ENCODE measurements at places on chromosomes 6 and 20.

GRCh38 chr20:46142124-46142523, 24.0 kb downstream of the CD40 start:
- DNase-seq, result no peak

- DNase-seq, result no peak
Measured at GRCh38 chr6:16719488-16719887, 41.8 kb downstream of the ATXN1 start.

GRCh38 chr6:137486416-137486815, 7.8 kb downstream of the OLIG3 start:
- no peak for DNase-seq

DNA sequence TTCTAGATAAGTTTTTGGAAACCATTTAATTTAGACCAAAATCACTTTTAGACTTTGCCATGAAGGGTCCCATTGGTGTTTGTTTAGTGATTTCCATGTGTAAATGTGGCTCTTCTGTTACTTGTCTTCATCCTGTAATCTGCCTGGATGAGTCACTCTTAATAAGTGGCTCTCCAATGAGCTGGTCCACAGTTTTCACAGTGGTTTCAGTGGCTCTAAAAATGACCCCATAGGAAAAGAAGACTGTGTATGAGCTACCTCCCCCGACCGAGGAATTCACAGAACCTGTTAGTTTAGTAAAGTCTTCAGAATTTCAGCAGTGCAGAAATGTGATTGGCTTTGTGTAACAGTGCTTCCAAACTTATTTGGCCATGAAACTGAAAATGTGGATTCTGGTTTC, 492.0 kb upstream of the MARCKS start:
- no peak for DNase-seq

- no peak for DNase-seq
Measured at GRCh38 chr6:89216411-89216810, 747 bp downstream of the GABRR1 start.

GRCh38 chr20:53559816-53560215, 33.8 kb downstream of the ZNF217 start:
- no peak for DNase-seq

DNA sequence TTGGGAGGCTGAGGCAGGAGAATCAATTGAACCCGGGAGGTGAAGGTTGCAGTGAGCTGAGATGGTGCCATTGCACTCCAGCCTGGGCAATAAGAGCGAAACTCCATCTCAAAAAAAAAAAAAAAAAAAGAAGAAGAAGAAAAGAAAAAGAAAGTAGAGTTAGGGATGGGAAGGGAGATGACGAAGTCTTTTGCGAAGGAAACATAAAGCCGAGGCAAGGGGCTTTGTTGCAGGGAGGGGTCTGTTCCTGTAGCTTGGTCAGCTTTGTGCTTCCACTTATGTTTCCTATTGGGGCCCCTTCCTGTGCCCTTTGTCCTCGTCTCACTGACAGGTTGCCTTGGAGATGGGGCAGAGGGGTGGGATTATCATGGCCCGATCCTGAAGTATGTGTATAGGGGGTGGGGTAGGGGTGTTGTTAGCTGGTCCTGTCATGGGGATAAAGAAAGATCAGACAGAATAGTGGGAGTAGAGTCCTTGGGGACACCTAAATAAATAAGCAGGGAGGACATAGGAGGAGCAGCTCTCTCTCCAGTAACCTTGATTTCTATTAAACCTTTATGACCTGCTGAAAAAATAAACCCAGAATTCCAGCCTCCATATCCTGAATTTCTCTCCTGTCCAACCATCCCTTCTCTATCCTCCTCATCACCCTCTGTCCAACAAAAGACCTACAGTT, 1.1 kb upstream of the CLIC1 start:
- DNase-seq, result no peak

GRCh38 chr6:167157414-167157813, 366 bp downstream of the GPR31 start:
- no peak for DNase-seq

DNA sequence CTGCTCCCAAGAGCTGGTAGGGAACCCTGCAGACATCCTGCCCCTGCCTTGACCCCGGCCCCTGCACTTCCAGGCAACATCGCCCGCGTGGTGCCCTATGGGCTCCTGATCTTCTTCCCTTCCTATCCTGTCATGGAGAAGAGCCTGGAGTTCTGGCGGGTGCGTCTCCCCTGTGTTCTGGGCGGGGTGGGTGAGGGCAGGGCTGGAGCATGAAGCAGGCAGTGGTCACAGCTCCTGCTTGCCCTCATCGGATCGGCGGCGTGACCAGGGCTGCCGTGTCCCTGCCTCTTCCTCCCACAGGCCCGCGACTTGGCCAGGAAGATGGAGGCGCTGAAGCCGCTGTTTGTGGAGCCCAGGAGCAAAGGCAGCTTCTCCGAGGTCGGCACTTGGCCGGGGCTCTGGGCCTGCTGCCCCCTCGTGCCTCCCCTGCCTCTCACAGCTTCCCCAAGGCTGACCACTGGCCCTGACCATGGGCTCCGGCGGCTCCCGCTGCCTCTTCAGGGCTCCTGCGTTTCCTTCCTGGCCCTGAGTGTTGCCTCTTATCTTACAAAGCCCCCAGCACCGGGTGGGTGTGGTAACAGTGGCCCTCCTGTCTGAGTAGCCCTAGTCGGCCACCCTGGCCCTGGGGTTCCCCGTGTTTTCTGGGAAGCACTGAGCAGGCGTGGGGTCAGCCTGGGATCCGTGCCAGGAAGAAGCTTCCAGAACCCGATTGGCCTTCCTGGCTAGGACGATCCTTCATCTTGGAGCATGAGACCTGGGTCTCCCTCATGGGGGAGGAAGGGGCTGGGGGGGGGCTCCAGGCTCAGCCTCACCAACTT, 8.0 kb upstream of the TNFRSF6B start:
- no peak for DNase-seq

GRCh38 chr20:57559658-57560553, 1.0 kb upstream of the PCK1 start:
- no peak for DNase-seq

GRCh38 chr6:150032598-150032997, 7.3 kb upstream of the RAET1L start:
- no peak for DNase-seq

DNA sequence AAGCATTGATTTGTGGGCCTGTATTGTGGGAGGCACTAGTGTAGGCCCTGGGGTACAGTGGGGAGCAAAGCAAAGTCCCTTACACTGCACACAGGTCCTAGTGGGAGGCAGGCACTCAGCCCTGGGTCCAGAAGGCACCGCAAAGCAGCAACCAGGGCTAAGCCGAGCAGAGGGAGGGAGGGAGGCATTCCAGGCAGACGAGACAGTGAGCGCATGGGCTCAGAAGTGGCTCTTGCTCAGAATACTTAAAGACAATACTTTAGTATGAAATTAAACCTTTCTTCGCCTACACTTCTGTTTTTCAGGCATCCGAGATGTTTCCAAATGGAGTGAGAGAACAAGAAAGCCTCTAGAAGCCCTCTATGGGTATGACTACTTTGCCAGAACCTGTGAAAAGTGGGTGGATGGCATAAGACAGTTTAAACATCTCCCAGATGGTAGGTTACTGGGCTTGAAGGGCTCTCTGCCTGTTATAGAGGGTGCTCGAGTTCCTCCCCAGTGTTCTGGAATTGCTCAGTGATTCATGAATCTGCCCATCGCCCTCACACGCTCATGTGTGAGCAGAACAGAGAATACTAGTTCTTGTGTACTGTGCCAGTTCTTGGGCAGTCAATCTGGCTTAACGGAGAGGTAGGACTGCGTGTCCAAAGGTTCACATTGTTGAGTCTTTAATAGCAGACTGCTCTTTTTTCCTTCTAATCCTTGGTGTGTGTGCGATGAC, 18.7 kb downstream of the BPHL start:
- no peak for DNase-seq

DNA sequence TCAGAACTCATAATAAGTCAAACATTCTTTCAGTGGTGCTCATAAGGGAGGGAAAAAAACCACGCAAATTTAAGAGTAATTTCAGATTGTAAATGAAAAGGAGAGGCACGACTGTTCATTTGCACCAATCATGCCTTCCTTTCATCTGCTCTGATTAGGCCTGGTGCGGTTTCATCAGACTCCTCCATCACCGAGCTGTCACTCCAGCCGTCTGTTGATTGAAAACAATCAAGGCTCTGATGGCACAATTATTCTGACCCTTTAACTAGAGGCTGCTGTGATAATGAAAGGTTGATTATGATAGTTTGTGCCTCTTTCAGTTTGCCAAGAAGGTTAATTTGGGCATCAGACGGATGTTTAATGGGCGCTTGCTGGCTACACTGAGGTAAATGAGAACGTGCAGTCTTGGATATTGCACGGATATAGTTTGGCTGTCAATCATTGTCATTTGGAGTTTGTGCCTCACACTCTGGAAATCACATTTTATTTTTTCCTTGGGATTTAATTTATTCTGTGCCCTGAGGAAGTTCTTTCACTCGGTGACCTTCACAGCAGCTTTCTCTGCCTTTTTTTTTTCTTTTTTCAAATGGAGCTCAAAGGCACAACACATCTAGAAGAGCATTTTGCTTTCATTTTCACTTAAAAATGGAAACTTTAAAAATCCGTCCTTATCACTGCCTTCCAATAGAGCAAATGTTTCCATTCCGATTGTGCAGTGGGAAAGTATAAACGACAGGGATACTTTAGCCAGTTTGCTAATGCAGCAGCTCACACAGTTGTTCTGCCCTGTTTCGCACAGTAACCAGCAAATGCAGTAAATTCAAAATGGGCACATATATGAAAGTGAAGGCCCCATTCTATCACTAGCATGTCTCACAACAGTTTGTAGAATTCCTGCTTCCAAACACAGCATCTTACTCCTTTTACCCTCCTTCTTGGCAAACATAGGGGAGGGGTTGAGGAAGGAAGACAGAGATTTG, 172.8 kb downstream of the KLHL32 start:
- DNase-seq, result no peak

DNA sequence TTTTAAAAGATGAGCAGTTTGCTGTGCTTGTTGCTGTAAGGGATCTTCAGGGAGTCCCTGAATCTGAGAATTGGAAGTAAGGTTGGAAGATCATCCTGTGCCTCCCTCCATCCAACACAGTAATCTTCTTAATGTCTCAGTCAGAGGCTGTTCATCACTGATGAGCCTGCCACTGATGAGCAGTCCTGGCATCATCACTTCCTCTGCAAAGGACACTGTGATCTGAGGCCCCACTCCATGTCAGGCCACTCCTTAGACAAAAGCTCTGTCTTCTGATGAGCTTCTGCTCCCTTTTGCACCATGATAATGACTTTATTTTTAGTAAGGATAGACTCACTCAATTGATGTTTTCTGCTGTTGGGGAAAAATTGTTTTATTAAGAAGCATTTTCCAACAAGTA, 121.0 kb downstream of the UST start:
- DNase-seq, result peak; percentile 55

DNA sequence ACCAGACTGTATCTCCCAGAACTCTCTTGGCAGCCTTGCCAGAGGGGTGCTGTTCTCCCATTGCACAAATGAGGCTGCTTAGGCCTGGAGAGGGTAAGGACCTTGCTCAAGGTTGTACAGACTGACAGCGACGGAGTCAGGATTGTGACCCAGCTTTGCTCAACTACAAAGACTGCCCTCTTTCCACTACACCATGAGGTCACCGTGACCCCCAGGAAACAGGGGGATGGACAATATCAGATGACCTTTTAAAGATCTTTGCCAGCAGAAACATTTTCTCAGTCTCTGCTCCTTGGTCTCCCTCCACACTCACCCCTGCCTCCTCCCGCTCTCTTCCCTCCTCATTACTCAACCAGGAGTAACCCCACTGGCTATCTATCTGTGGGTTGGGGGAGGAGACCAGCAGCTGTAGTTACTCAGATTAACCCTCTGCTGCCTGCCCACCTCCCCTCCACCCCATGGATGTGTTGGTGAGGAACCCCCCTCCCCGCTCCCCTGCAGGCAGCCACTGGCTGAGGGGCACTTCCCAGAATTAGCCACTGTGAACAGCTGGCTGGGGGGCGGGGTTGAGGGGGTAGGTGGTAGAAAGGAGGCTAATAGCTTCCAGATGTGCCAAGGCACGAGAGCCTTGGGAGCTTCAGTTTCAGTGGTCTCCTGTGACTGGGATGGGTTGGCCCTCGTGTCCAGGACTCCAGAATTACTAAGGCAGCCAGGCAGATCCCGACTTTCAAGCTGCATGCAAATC, 26.9 kb upstream of the MRPS18A start:
- no peak for DNase-seq

DNA sequence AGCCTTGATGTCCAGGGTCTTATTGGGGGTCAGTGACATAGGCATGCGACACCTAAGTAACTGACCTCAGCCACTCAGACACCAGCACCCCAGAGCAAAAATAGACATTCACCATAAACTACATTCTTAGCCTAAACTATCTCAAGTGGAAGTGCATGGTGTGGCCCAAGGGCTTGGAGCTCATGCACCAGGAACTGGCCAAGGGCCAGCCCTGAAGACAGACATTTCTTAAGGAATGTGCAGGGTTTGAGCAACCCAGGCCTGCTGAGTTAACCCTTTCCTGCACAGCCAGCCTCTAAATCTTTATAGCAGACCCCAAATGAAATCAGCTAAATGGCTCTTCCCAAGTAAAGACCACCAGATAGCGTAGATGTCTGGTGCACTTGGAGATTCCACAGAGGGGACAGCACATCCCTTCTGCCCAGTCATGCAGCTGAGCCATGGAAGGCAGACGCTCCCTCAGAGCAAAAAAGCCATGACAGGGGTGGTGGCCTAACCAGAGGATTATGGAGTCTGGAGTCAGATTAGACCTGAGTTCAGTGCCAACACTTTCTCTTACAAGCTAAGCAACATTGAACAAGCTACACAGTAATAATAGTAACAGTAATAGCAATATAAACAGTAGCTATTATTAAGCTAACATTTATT, 222.6 kb downstream of the ZMYND8 start:
- DNase-seq, result no peak

- no peak for DNase-seq
Measured at GRCh38 chr6:109059153-109059552, 35.5 kb downstream of the SESN1 start.

DNA sequence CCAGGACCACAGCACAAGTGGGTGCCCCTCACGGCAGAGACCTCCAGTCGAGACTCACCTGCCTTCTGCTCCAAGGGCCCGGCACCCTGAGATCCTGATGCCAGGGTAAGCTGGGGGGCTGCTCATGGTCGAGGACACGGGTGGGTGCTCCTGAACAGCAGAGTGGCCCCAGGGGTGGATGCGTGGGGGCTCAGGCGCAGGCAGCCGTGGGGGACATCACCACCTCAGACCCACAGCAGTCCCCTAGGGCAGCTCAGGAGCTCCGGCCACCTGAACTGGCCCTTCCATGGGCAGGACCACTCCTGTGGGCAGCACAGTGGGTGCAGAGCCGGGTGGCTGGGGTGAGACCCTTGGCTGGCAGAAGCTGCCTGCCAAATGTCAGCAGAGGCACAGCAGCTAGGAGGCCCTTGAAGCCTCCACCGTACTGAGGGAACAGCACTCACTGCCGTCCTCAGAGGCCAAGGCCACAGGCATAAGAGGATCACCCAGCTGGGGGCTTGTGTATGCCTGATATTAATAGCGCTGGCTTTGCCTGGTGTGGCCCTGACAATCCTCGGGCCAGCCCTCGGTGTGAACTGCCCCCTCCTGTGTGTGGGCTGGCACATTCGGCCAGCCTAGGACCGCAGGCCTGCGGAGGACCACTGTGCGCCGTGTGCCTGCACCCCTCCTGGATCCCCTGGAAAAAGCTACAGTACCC, 5.4 kb downstream of the UCKL1 start:
- DNase-seq, result peak; percentile 59

GRCh38 chr6:20211941-20212391, 303 bp downstream of the MBOAT1 start:
- DNase-seq, result no peak

GRCh38 chr6:148868314-148868713, 121.5 kb downstream of the UST start:
- DNase-seq, result no peak

GRCh38 chr6:163008186-163008585, 280.4 kb downstream of the PACRG start:
- DNase-seq, result no peak

- no peak for DNase-seq
Measured at GRCh38 chr20:47703748-47704147, 81.5 kb downstream of the SULF2 start.
